ENCODE measurements at places on chromosomes 6 and 20.

GRCh38 chr20:20404633-20405032 is 36.7 kb downstream of the INSM1 start:
- no peak for DNase-seq

- DNase-seq: no peak
Measured at GRCh38 chr6:52304983-52305390, 20.4 kb upstream of the MCM3 start.

DNA sequence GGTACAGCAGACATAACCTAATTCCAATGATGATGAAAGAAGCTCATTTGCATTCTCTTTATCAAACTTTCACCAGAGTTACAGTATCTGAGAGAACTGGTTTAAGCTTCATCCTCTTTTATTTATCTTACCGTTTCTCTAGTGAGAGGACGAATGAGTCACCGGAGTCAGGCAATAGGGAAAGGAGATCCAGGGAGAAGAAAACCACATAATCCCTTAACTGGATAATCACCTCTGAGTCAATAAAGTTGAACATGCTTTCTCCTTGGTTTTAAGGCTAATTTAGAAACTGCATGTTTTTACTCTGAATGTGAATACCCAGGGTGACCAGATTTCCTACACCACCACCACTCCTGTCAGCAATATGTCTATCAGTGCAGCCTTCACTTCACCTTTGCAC is 313.7 kb upstream of the TBX18 start:
- no peak for DNase-seq

GRCh38 chr20:61936701-61937131 is 129.0 kb downstream of the TAF4 start:
- DNase-seq: no peak

DNA sequence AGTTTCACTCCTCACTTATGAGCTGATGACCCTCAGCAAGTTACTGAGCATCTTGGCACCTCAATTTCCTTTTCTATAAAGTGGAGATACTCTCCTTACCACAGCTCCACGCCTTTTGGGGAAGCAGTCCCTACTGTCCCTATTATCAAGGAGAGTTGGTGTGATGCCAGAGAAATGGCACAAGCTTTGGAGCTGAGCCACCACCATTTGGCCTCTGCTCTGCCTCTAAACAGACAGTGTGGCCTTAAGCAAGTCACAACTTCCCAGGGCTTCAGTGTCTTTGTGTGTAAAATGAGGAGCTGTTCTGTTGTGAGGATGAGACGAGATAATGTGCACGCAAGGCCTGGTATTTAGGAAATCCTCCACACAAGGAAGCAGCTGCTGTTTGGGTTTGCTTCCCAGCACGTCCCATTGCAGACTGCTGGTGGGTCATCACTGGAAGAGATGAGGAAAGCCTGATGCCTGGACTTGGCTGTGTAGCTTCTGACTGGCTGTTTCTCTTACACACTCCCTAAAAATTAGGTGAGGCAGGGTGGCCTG is 18.5 kb downstream of the NSFL1C start:
- no peak for DNase-seq

- DNase-seq: no peak
Measured at GRCh38 chr6:18343741-18344140, 43.4 kb upstream of the RNF144B start.

DNA sequence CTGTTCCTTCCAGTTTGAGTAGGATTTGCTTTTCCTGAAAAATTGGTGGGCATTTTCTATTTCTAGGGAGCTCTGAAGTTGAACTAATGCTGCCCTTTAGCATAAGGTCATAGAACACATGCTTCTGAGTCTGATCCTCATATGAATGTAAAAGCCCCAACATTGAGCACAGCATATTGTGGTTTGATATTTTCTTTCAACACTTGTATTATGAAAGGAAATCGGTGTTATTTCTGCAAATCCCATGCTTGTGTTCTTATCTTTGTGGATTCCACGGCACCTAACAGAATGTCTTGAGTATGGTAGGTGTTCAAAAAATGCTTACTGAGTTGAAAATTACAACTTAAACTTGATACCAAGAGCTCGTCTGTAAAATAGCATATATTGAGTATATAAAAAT is 85.8 kb downstream of the TRMT11 start:
- DNase-seq: no peak

DNA sequence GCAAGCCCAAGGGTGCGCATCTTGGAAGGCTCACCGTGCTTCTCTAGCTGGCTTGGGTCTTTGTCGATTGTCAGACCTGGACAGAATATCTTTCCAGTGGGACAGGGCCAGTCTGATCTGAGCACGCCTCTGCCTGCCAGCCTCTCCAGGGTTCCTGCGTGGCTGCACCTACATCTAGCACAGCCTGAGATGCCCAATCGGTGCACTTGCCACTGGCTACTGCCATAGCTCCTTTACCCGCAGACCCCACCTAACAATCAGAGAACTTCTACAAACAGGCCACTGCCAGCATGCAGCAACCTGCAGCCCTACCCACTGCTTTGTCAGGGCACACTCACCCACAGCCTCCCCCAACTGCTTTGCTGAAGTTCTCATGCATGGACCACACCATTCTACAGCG is 56.7 kb upstream of the PHACTR3 start:
- DNase-seq: no peak

DNA sequence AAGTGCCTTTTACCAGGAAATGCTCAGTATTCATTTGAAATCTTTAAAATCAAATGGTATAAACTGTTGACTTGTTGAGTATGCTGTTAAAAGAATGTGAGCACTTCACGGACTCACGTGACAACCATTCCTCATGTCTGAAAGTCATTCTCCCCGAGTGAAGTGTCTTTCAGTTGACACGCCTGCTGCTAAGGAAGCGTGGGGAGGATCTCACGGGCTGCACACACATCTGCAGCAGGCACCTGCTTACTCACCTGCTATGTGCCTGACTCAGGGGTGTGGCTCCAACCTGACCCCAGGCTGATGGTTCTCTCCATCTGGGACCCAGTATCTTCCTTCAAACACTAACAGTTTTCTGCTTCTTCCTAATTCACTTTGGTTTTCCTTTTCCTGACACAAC is 32.7 kb downstream of the WDR27 start:
- no peak for DNase-seq

DNA sequence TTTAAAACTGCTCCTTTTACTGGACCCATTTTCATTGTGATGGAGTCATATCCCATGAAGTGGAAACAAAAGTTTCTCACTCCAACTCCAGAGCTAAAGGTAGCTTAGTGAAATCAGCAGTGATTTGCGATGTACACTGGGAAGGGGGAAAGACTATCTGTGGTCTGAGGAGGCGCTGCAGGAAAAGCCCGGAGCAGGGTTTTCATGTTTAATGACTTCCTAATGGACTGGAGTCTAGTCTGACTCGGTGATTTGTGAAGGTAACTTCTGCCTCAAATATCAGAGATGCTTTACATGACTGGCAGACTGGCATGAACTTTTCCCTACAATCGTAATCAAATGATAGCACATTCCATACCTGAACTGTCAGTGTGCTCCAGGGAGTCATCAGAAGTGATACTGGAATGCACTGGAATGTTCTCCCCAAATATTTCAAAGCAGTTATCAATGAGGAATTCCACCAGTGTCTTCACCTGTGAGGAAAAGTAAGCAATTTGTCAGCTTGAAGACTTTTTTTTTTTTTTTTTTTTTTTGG is 7.0 kb downstream of the TAGAP start:
- DNase-seq: no peak

GRCh38 chr20:44137266-44137801 is 49.7 kb downstream of the JPH2 start:
- DNase-seq: no peak

GRCh38 chr6:34057191-34057590 is 88.7 kb downstream of the GRM4 start:
- no peak for DNase-seq

DNA sequence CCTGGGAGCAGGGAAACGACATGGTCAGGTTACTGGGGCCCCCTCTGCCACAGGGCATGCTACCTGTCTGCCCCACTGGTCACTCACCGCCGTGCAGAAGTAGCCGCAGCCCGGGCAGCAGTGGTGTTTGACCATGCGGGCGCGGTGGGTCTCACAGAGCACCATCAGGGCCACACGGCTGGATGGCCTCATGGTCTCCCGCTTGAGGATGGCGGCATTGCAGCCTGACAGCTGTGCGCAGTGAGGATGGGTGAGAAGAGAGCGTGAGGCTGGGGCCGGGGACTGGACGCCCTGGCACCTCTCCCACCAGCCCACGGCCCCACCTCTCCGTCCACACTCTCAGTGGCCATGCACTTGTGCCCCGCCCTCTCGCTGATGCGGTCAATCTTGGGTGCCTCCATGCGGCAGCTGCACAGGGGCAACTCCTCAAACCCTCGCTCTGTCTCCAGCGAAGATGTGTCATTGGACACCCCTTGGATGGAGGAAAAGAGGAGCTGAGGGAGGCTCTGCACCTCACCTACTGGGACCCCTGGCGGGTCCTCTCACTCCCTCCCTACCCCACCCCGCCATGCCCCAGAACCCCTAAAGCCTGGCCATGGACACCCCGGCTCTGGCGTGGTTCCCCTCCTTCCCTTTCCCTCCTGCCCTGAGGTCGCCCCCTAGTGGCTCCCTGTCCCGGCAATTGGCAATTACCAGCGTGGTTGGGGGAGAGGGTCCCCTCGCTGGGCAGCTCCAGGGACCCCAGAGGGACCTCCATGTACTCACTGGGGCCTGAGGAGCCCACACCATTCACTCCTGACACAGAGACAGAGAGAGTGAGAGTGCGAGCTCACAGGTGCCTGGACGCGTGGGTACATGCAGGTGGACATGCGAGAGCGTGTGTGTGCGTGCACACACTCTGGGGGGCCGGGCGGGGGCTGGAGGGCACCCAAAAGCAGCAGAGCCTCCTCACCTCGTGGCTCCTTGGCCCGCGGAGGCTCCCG is 8.9 kb downstream of the EHMT2 start:
- no peak for DNase-seq

GRCh38 chr6:18280084-18280483 is 15.8 kb upstream of the DEK start:
- DNase-seq: no peak
